ENCODE measurements at places on chromosomes 2 and 18.

- no peak for DNase-seq
Observed at GRCh38 chr2:238632181-238633060, 205.7 kb downstream of the ASB1 start.

- DNase-seq: no peak
Observed at GRCh38 chr2:219698748-219699439, 71.5 kb downstream of the SLC4A3 start.

DNA sequence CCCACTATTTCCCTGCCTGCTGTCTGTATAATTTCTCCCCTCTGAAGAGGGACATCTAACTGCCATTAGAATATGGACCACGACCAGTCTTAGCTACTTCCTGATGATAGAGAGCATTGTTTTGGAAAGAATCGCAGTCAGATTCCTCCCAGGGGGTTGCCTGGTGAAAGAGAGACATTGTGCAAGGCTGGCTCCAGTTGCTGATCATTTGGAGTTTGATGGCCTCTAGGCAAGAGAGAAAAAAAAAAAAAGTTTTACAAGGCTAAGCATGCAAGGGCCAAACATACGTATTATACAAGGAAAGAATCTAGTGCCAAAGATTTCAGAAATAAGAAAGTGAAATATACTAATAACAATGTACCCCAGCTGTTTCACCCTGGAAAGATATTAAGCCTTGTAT is 182.2 kb downstream of the CMPK2 start:
- DNase-seq: no peak

- DNase-seq: no peak
Observed at GRCh38 chr2:205267323-205267722, 415.0 kb upstream of the NRP2 start.

DNA sequence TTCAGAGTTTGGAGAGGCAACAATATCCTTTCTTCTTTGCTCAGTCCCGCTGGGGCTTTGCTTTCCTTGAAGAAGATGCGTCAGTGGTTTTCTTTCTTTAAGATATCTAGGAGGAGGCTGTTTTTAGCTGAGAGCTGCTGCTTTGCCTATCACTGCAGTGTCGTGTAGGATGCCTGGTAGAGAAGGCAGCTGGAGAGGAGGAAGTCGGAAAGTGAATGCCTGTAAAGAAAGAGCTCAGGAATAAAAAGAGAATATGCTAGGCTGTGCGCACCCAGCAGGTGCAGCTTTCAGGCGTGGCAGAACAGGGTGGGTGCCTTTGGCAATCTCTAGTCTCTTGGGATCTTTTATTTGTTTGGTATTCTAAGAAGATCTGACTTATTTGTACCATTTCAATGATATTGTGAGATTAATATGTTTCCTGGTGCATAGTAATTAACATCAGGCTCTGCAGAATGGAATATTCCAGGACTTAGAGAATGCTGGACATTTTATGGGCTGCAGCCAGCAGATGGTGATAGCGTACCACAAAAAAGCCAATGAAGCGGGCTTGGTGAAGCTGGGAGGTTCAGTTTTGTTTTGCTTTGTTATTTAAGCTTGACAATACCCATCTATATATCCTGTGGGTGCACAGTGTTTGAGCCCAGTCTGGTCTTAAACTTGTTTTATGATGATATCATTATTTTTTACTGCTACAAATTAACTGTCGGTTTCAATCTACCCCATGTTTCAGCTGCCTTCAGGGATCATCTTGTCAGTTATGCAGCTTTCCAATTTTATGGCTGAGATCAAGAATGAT is 34.9 kb downstream of the CAVIN2 start:
- DNase-seq: peak; percentile 74

- no peak for DNase-seq
Observed at GRCh38 chr2:10026940-10027569, 16.3 kb upstream of the KLF11 start.

DNA sequence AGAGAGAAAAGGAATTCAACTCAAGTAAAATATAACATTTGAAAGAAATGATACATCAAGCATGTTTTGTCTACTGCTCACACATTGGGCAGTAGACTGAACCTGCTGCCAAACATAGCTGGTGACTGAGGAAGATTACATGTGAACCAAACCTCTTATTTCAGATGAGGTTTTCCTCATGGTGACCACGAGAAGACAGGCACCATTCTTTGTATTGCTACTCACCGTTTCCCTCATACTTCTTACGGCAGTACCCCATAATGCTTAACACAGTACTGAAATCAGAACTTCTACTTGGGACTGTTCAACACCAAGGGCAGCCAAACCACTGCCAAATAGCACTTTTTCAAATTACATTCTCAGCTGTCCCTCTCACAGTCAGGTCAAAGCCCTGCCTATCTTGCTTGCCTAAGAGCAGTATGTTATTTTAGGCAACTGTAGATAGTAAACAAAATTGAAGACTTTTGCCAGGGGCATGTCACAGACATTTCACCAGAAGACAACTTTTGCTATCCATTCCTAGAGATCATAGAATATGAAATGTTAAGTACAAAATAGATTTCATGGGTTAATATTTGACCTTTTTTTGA is 167.1 kb upstream of the DOK6 start:
- no peak for DNase-seq

DNA sequence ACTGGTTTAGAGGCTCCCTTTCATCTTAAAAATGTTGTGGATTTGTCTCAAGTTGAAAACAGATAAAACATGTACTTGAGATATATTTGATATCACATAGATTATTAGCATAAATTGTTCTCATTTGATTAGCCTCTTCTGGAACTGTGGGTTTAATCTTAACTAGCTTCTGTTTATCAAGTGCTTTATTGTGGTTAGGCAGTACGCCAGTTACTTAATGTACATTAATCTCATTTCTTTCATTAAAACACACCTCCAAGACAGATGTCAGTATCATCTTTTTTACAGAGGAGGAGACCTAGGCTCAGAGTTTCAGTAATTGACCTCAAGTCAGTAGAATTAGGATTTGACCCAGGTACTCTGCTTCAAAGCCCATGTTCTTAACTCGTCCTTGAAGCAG is 21.8 kb downstream of the SFTPB start:
- no peak for DNase-seq

GRCh38 chr2:119723186-119723585 is 36.5 kb upstream of the PTPN4 start:
- no peak for DNase-seq

GRCh38 chr2:122610948-122611609 is 855.6 kb downstream of the TSN start:
- no peak for DNase-seq

GRCh38 chr2:215668378-215668775 is 232.5 kb upstream of the FN1 start:
- no peak for DNase-seq

- peak; percentile 11 for DNase-seq
Observed at GRCh38 chr2:127623388-127624319, 22.3 kb upstream of the GPR17 start.

- no peak for DNase-seq
Observed at GRCh38 chr2:173815772-173816171, 149.4 kb downstream of the SP3 start.

GRCh38 chr2:168090366-168091135 is 156.8 kb downstream of the STK39 start:
- DNase-seq: no peak

DNA sequence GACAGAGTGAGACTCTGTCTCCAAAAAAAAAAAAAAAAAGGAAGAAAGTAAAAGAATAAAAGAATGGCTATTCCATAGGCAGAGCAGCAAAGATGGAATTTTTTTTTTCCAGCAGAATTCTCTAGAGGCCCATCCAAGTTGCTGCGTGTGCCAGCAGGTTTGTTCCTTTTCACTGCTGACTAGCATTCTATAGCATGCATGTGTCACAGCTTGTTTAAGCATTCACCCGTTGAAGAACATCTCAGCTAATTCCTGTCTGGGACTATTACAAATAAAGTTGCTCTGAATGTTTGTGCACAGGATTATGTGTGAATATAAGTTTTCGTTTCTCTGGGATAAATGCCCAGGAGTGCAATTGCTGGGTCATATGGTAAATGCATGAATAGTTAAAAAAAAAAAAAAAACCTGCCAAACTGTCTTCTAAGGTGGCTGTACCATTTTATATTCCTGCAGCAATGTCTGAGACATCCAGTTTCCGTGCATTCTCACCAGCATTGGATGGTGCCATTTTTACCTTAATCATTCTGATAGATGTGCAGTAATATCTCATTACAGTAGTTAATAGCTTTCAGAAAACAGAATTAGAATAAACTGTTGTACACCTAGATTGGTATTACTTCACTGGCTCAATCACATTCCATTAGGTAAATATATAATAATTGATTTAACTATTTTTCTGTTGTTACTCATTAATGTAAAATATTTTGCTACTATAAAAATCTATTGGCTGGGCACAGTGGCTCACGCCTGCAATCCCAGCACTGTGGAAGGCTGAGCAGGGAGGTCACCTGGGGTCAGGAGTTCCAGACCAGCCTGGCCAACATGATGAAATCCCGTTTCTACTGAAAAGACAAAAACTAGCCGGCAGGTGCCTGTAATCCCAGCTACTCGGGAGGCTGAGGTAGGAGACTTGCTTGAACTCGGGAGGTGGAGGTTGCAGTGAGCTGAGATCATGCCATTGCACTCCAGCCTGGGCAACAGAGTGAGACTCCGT is 47.5 kb upstream of the ASAP2 start:
- no peak for DNase-seq

- no peak for DNase-seq
Observed at GRCh38 chr2:24955232-24955631, 16.5 kb downstream of the DNAJC27 start.

DNA sequence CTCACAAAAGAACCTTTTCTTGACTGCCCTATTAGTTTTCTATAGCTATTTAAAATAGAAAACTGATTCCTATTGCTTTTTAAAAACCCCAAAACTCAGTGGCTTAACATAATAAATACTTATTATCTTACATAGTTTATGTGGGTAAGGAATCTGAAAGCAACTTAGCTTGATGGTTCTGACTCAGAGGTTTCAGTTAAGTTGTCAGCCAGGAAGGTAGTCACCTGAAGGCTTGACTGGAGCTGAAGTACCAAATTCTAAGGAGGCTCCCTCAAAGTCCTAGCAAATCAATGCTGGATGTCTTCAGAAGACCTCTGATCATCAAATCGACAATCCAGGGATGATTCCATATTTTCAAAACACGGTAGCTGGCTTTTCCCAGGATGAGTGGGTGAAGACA is 546.6 kb upstream of the CDH2 start:
- no peak for DNase-seq

GRCh38 chr2:238738917-238739316 is 109.0 kb upstream of the TWIST2 start:
- no peak for DNase-seq

- DNase-seq: no peak
Observed at GRCh38 chr18:44673256-44673880, 7.3 kb upstream of the SETBP1 start.

- peak; percentile 65 for DNase-seq
Observed at GRCh38 chr2:231680285-231680991, 27.9 kb upstream of the PTMA start.

DNA sequence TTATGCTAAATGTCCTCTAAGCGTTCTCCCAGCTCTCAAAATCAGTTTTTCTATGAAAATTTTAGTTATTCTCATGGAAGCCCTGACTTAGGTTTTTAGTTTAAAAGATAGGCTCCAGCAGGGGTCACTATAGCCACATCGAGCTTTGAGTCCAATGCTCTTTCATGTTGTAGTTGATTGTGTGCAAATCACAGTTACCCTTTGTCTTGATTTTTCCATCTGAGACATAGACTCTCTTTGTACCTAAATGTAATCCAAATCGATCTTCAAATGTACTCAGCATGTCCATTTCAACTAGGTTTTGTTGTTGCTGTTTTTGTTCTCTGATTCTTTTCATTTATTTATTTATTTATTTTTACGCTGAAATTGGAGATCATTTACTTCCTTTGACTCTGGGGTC is 26.4 kb upstream of the MSTN start:
- DNase-seq: peak; percentile 27

- DNase-seq: no peak
Observed at GRCh38 chr2:109336296-109336695, 207.3 kb downstream of the SH3RF3 start.

- no peak for DNase-seq
Observed at GRCh38 chr2:73582364-73582763, 59.9 kb downstream of the NAT8 start.

GRCh38 chr2:168137510-168138180 is 109.8 kb downstream of the STK39 start:
- DNase-seq: no peak

DNA sequence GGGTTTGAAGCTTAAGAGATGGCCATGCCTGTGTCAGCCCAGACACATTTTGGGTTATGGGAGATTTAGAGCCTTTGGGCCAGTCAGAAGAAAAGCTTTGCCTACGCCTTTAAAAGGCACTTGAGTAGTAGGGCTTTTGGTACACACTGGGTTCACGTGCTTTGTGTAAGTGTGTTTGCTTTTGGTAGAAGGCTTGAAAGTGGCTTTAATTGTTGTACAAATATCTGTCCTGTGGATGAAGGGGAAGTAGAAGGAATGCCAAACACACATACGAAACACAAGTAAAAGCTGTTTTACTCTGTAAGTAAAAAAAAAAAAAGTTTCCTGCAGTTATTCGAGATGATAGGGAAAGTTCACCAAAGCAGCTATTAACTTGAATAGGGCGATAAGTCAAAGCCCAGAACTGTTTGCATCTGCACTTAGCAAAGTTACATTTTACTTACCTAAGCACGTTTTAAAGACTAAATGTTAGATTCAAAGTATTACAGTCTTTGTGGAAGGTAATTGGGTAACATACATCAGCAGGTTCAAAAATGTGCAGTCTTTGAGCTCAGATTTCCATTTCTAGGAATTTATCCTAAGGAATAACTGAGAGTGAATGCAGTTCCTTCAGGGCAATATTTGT is 75.4 kb downstream of the STK25 start:
- DNase-seq: no peak

- DNase-seq: no peak
Observed at GRCh38 chr2:156455361-156455975, 19.3 kb downstream of the GPD2 start.

DNA sequence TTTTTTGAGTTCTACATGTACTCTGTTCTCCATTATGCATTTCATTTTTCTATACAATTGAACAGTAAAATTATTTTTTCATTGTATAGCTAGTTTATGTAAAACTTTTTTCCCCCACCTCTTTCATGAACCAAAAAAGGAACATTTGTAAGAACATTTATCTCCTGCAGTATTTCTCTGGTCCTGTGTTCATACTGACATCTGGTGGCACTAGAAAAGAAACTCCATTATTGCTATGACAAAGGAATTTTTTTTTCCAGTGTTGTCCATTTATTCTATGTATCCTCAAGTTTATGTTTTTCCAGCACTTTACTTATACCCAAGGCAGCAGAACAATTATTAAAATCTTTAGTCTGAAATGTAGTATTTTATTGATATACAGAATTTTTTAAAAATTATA is 27.4 kb upstream of the CHAC2 start:
- DNase-seq: no peak

GRCh38 chr2:85310330-85310729 is 17.5 kb downstream of the TGOLN2 start:
- DNase-seq: no peak

DNA sequence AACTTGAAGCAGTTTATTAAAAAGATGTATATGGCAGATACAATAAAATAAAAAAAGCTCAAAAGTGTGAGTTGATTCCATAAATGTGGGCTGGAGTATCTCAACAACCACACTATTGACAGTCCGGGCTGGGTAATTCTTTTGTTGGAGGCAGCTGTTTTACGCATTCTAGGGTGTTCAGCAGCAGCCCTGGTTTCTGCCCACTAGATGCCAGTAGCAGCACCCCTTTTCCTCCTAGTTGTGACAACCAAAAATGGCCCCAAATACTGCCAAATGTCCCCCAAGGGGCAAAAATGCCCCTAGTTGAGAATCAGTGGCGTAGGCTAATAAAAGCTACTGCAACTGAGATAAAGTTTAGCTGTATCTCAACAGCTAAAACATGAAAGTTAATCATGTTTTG is 44.8 kb downstream of the CHMP3 start:
- DNase-seq: no peak

GRCh38 chr2:28366496-28367282 is 26.0 kb upstream of the FOSL2 start:
- DNase-seq: no peak

Data from glutamatergic neuron (in vitro differentiated cells).